ENCODE measurements at places on chromosomes 3 and 15.
A peak's percentile ranks its signal among the peaks of the same experiment; 100 is the strongest.

GRCh38 chr3:14792691-14793121 lies 26.1 kb upstream of the FGD5 start:
- no peak for DNase-seq

GRCh38 chr3:189570916-189571315 lies 60.3 kb upstream of the TP63 start:
- no peak for DNase-seq

DNA sequence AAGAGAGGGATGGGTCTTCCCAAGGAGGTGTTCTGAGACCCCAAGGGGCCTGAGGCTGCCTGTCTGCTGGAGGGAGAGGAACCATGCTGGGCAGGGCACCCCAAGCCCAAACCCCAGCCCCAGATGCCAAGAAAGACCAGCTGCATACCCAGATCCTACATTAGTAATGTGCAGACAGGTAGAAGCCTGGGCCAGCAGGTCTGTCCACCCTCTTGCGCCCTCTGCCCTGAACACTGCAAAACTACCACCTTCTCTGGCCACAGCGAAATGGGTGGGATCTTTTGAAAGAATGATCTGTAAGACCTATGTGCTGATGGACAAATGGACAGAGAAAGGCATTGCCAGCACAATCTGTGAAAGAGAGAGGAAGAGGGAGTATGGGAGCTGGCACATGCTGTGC lies 283.2 kb downstream of the EPHB1 start:
- no peak for DNase-seq

GRCh38 chr3:62318752-62319569 lies 54.4 kb downstream of the FEZF2 start:
- DNase-seq = peak; percentile 86

- DNase-seq = no peak
Measured at GRCh38 chr3:77169823-77170222, 129.9 kb downstream of the ROBO2 start.

- no peak for DNase-seq
Measured at GRCh38 chr15:90126596-90127435, 24.5 kb upstream of the IDH2 start.

GRCh38 chr3:156749244-156749643 lies 74.9 kb downstream of the TIPARP start:
- DNase-seq = no peak

- DNase-seq = peak; percentile 32
Measured at GRCh38 chr3:50436114-50436674, 67.2 kb downstream of the CACNA2D2 start.

DNA sequence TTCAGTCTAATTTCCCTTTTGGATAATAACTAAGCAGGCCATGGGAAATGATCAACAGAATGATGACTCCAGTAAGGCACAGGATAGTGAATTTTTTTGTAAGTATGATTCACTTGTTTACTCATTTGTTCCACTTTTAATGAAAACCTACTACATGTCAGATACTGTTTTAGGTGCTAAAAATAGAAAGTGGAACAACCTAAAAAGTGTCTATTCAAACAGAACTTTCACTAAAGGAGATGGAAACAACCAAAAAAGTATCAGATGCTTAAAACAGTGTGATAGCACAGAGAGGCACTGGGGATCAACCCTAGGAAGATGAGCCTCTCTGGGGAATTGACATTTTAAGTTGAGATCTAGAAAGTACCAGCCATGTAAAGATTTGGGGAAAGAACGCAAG lies 11.1 kb downstream of the RYK start:
- no peak for DNase-seq

DNA sequence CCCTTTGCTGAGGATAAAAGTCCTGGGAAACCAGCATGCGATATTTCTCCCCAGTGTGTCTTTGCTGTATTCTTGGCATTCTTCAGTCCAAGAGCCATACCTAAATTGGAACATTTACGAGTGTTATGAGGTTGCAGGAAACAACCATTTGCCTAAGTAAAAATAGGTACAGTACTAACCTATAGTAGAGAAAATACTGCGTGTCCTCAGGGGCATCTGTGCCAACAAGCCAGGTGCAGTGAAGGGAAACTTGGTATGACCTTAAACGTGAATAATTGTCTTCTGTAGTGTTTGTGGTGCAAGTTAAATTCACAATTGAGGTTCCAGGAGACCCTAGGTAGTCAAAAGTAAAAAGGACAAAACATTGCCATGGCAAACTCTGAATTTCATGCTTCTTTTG lies 12.2 kb downstream of the IL5RA start:
- DNase-seq = no peak

- no peak for DNase-seq
Measured at GRCh38 chr3:37510755-37511154, 336.4 kb upstream of the LRRFIP2 start.

DNA sequence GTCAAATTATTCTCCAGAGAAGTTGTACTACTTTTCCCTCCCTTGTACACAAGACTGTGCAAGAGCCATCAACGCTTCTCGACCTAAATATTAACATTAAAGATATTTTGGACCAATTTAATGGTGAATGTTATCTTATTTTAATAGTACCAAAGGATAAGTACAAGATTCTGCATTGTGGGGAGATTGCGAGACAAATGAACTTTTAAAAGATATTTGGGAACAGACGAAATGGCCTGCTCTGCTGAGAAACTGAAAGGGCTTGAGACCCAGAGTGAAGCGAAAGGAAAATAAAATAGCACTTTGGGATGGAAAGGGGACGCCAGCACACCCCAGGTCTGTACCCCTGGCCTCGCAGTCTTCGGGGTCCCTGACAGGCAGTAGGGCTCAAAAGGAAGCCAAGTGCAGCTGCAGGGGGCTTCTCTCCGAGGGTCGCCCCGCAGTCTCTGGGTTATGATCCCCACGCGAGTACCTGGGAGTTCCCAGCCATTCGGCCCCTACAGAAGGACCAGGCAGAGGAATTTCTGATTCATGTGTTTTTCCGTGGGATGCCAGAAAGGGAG lies 97.6 kb upstream of the VGLL3 start:
- DNase-seq = peak; percentile 56

- no peak for DNase-seq
Measured at GRCh38 chr3:193870376-193871219, 265.4 kb upstream of the HES1 start.

GRCh38 chr15:35141743-35142471 lies 56.8 kb upstream of the NANOGP8 start:
- DNase-seq = no peak

DNA sequence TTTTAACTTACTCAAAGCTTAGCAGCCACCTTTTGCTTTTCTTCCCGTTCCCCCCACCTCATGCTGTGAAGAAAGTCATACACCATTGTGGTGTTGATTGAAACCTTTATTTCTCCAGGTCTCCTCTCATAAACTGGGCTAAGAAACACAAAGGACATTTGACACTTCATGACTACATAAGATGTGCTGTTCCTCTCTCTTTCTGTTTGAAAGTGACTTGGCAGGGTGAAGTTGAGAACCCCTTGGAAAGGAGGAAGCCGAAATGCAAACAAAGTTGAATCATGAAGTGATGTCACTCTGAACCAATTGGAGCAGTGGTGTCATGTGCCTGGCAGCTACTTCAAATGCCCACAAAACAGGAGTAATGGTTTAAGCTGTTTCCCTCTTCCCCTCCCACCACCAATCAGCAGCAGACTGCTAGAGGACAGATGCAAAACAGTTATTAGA lies 174.7 kb downstream of the IGF1R start:
- DNase-seq = no peak

DNA sequence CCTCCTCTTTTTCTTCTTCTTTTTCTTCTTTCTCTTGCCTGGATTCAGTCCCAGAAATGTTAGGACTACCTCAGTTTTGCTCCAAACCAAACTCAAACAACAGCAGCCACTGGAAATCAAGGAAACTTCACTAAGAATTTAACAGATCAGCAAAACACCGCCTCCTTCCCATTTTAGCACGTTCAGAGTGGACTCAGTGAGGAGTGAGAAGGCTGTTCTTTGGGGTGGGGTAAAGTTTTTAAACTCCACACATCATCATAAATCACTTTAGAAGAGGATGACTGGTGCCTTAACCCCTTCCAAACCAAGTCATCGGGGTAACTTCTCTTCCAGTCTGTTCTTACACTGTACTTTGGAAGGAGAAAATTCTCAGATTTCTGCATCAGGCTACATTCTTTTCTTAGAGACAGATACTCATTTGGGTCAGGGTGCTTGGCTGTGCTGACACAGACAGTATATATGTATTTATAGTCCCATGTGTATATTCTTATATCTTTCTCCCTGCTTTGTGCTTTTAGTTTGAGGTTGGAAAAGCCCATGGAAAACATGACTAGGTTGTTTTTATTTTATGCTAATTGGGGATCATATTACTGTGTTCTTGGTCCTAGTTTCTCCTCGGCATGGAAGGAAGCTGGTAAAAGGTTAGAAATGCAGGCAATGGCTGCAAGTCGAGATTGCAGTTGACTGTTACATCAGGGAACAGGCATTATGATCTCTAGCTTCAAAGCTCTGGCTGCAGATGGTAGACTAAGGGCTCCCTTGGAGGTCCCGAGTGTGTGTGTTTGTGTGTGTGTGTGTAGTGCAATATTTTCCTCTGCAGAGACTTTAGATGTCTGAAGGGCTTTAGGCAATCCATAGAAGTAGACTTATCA lies at the start of gene CCDC80:
Gene CCDC80, minus strand, starts transcription at position 214 of the 872 bp plus-strand sequence. CDS start 1,238 bp downstream, outside the sequence.
- no peak for DNase-seq

GRCh38 chr15:74992619-74993018 lies 2.7 kb upstream of the SCAMP5 start:
- DNase-seq = no peak

- DNase-seq = no peak
Measured at GRCh38 chr15:77482570-77482969, 61.9 kb downstream of the HMG20A start.

DNA sequence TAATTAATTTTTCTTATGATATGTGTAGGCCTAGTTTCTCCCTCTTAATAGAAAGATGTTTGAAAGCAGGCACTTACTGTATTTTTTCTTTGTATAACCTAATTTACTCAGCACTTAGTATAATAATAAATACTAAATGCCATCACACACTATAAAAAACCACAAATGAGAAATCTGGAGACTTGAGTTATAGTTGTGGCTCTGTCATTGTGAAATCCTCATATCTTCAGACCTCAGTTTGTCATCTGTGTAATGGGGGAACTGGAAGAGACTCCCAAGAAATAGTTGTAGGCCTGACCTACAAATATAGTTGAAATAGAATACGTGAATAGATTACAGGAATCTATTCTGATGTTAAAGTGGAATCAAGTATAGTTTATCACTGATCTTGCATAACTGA lies 287.6 kb upstream of the DPH6 start:
- DNase-seq = no peak

DNA sequence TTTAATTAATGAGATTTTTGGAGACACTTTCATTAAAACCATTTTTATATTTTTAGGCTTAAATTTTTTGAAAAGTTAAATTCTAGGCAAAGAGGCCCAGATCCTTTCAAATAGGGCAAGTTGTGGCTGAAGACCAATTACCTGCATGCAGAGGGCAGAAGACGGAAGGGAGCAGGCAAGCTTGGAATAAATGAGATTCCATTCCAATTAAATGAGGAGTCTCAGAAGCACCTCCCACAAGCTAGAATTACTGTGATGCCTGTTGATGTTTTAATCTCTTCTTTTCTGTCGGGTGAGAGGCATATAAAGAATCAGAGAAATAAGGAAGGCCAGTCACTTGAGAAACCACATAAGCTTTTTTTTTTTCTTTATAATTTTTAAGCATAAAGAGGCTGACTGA lies 46.8 kb downstream of the KBTBD8 start:
- no peak for DNase-seq

DNA sequence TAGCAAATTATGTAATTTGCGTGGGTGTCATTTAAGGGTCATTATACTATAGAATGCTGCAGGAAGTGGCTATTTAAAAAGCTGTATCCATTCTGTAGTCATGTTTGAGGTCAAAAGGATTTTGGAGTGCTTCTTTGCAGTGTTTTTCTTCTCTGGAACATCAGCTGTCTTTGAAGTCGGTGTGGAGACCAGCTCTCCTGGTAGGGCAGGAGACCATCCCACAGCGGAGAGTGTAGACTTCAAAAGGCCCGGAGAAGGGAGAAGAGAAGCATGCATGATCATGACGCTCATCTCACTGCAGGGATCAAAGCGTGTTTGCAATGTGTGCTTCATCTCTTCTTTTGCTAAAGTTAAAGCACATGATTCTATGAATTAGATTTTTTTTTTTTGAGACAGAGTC lies 19.9 kb downstream of the PXK start:
- no peak for DNase-seq

GRCh38 chr3:11764931-11765363 lies 81.7 kb downstream of the TAMM41 start:
- DNase-seq = no peak

DNA sequence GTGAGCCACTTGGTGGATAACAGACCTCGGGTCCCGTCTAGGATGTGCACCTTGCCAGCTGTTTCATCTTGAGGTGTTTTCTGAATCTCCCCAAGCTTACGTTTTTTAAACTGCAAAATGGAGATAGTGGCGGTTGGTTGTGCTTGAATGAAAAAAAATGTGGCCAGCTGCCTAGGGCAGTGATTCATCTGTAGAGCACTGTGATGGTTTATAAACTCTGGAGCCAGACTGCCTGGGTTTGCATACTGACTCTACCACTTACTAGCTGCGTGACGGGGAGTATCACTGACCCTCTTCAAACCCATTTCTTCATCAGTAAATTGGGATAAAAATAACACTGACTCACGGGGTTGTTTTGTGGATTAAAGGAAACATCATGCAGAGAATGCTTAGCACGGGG lies 159.1 kb downstream of the CHL1 start:
- DNase-seq = no peak

DNA sequence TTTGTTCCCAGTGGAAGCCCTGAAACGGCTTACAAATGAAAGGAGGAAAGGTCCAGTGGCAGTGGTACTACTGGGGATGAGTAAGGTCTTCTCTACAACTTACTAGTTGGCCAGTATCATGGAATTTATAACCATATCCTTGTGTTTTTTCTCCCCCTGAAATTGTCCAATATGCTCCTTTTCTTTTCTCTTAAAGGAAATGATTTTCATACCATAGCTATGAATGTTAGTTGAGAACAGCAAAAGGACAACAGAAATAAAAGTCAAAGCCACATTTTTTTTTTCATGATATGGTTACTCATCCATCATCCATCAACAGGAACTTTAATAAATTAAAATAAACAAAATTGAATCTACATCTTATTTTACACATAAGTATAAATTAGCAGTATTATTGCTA lies 450.4 kb downstream of the MFSD1 start:
- no peak for DNase-seq

- DNase-seq = no peak
Measured at GRCh38 chr3:196472286-196472685, 31.3 kb downstream of the RNF168 start.

GRCh38 chr15:70088887-70089691 lies 8.6 kb downstream of the TLE3 start:
- peak; percentile 24 for DNase-seq

- DNase-seq = no peak
Measured at GRCh38 chr3:37030588-37030987, 37.3 kb downstream of the MLH1 start.

- no peak for DNase-seq
Measured at GRCh38 chr3:196218155-196218712, 1.9 kb downstream of the SLC51A start.

DNA sequence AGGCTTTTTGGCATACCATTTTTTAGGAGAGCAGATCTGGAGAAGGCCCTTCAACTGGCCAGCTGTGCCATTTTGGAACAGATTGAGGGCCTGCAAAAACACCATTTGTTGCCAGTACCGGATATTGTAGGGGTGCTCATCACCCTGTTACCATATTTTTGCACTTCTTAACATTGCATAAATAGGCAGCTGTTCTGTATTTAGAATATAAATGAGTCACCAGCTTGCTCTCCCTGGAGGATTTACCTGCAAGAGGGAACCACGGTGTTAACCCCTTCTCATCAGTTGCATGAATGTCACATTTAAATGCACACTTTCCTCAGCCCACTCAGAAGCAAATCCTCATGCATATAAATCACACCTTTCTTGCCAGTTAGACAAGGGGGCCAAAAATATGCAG lies 435.6 kb downstream of the ROBO2 start:
- DNase-seq = no peak

Data from nucleus accumbens (tissue), 56 donors.